ENCODE measurements at places on chromosomes 12 and 14.

DNA sequence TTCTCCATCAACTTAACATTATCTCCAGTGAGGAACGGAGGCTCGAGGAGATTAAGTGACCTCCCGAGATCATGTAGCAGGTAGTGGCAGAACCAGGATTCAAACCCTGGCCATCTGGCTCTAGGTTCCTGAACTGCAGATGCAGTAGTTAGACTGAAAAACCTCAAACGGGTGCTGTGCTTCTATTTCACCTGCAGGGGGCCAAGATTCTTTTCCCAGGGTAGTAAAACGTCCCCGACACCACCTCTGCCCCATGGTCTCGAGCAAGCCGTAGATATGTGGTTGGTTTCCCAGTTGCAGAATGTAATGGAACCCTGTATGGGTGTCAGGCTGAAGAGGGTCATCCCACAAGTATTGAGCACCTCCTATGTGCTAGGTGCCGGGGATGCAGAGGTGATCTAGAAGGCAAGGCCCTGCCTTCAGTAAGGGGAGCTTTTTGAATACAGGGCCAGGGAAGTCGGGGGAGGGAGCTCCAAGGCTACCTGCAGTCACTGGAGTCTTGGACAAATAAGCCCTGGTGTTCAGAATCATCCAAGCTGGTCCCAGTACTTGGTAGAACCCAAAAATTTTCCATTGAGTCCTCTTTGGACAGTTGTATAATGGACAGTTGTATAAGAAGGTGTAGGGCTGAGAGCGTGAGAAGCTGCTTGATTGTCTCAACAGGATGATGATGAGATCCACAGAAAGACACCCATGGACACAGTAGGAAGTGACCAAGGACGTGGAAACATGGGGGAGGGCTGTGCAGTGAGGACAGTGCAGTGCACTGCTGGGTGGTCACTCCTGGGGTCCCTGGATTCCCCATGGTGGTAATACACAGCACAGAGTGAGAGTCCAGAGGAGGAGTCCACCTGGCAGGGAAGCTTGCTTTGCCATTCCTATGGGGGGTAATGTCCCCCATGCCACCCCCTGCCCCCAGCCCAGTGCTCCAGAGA, 197.2 kb downstream of the CHST11 start:
- DNase-seq = no peak

- DNase-seq = no peak
Measured at GRCh38 chr14:30402846-30403245, 156.1 kb upstream of the G2E3 start.

DNA sequence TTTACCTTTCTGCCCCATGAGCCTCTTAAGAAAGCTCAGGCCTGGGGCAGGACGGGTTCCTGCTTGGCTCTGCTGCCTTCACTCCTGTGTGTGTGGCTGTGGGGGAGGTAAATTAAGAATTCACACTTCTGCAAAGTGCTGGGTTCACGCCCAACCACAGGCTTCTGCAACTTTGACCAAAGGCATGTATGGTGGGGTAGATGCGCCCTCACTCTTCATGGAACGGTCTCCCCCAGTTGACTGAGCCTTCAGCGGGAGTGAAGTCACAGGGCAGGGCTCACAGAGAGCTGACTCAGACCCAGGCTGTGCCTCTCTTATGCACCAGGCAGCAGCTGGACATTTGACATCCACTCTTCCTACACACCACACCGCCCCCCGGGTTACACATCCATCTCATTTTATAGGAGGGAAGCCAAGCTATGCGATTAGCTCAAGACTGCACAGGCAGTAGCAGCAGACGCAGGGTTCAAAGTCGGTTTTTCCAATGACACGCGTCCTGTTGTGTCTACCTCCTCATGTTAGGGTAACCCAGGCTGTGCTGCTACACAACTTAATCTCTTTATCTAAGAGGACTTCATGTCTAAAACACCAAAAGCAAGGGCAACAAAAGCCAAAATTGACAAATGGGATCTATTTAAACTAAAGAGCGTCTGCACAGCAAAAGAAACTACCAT, 15.4 kb upstream of the BCL11B start:
- no peak for DNase-seq

DNA sequence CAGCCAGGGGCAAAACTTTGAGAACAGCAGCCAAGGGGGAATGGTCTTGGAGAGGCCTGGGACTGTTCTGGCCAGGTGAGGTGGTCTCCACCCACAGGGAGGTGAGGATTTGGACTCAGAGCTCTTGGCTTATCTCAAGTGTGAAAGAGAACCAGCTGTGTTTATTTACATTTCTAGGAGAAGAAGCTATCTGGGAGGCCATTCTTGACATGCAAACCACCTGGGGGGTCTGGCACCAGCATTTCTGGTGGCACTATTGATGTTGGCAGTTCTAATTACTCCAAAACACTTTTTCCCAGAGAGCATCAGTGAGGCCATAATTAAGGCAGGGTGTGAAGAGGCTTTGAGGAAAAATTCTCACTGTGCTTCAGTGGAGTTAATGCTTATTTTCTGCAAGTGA, 95.1 kb downstream of the CAND1 start:
- no peak for DNase-seq

- no peak for DNase-seq
Measured at GRCh38 chr12:18932211-18932610, 194.3 kb downstream of the CAPZA3 start.

DNA sequence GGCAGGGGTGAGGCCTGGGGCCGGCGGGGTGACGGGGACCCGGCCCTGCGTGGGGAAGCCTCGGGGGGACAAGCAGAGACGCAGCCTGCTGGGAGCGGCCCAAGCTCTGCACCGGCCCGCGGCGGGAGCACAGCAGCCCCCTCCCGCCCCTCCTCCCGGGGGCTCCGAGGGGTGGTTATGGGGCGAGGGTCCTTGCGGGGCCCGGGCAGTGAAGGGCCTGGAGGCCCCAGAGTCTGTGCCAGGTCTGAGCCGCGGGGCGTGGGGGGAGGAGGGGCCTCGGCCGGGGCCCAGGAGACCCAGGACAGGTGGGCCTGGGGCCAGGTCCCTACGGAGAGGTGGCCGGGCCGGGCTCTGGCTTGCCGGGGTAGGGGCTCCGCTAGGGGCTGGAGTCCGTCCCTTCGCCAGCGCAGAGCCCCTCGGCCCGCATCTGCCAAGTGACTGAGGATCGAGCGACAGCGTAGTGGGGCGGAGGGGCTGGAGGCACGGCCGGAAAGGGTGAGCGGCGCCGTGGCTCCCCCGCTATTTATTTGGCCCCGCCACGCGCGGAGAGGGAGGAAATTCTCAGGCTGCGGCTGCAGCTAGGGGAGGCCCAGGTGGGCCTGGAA, 495 bp downstream of the TMEM121 start:
- no peak for DNase-seq

DNA sequence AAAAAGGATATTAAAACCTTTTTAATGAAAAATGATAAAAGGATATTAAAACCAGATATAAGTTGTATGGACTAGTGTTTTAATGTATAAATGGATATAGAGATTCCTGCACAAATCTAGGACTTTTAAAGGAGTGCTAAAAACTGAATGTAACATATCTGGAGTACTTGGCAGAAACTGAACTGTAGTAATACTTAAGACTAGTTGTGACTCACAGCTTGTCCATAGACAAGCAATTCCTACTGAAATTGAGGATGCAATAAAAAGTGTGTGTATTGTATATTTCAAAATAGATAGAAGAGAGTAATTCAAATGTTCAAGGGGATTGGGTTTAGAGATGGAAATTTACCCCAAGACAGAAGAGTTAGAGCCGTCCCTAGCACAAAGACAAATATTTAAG, 59.6 kb downstream of the FBXO33 start:
- no peak for DNase-seq

- DNase-seq = no peak
Measured at GRCh38 chr12:124952295-124952694, 36.6 kb downstream of the DHX37 start.

GRCh38 chr12:117130801-117131200, 31.6 kb upstream of the TESC start:
- DNase-seq = no peak

DNA sequence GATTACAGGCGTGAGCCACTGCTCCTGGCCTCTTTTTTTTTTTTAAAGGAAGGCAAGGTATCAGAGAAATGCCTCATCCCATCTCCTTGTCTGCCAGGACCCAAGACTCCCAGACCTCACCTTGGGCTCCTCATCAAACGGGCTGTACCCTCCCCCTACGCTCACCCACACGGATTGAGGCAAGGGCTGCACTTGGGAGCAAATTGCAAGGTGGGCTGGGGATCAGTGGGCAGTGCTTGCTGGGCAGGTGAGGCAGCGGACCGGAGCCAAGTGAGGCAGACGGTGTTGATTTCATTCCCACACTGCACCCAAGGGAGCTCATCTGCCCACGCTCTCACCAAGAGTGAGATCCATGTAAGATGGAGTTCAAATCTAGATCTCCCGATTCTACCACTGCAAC, 41.0 kb upstream of the DICER1 start:
- no peak for DNase-seq

DNA sequence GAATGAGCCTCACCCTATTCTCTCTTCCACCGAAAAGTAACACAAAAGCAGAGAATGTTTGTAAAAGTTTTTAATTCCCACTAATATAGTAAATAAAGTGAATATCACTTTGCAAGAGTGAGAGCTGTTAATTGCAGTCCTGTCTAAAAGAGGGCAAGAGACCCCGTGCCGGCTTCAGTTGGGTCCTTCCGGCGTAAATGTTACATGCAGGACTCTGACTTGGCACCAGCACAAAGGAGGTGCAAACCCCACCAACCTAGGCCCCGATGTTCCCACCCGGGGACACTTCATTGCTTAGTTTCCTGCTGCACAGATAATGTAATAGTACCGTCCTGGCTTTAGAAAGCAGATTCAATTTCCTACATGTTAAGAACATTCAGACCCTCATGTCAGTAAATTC, 66.0 kb upstream of the DYNC1H1 start:
- DNase-seq = no peak

DNA sequence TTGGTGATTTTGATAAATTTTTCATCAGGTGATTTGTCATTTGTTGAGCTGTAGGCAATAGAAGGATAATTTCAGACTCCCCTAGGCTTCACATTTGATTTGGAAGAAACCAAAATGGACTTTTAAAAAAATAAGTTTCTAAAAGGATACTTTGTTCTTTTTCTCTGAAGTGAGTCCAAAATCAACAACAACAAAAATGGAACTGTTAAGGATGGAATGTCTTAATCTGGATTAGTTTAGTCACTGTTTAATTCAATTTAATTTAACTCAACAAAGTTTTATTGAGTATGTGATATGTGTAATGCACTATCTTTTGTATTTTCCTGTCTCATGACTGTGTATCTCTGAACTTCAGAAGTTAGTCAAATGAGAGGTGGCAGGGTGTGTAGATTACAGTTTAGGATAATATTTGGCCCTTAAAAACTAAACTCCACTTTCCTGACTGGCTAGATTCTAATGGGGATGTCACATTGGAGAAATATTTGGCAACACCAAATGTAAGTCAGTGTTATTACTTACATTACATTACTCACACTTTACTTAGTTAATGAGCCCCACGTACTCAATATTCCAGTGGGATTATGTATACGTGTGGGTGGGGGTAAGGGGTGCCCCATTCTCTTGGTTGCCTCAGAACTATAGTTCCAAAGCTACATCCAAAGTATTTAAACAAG, 209.7 kb downstream of the BCAT1 start:
- DNase-seq = no peak

DNA sequence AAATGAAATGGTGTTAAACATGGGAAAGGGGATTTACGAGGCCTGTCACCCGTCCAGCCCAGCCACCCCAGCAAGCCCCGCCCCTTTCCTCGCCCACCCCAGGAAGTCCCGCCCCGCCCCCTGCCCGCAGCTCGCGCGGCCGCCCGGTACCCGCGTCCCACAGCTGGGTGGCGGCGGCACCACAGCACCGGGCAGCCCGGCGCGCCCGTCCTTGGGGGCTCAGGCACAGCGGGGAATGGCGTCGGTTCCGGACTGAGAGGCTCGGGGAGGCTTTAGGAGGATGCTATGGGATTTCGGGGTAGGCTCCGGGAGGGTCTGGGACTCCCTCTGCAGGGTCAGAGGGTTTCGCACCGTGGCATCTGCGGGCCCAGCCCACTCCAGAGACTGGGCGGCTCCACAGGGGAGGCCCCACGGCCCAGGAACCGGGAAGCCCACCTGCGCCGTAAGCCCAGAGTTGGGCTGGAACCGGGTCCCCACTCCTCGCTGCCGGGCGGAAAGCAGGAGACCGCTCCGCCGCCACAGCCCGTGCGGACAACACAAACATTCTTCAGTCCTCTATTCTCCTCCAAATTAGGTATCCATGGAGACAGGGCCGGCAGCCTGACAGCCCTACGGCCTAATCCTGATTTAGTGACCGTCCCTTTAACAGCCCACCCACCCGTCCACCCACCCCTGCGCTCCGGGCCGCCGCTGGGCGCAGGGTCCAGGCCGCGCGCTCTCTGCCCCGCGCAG, 1.4 kb downstream of the FIGNL2 start:
- DNase-seq = peak; percentile 25

GRCh38 chr12:46361667-46362034, 10.9 kb downstream of the SLC38A2 start:
- DNase-seq = no peak

- DNase-seq = no peak
Measured at GRCh38 chr14:103280278-103280928, 53.6 kb upstream of the EIF5 start.

- DNase-seq = no peak
Measured at GRCh38 chr14:37116933-37117849, 55.2 kb downstream of the SLC25A21 start.

DNA sequence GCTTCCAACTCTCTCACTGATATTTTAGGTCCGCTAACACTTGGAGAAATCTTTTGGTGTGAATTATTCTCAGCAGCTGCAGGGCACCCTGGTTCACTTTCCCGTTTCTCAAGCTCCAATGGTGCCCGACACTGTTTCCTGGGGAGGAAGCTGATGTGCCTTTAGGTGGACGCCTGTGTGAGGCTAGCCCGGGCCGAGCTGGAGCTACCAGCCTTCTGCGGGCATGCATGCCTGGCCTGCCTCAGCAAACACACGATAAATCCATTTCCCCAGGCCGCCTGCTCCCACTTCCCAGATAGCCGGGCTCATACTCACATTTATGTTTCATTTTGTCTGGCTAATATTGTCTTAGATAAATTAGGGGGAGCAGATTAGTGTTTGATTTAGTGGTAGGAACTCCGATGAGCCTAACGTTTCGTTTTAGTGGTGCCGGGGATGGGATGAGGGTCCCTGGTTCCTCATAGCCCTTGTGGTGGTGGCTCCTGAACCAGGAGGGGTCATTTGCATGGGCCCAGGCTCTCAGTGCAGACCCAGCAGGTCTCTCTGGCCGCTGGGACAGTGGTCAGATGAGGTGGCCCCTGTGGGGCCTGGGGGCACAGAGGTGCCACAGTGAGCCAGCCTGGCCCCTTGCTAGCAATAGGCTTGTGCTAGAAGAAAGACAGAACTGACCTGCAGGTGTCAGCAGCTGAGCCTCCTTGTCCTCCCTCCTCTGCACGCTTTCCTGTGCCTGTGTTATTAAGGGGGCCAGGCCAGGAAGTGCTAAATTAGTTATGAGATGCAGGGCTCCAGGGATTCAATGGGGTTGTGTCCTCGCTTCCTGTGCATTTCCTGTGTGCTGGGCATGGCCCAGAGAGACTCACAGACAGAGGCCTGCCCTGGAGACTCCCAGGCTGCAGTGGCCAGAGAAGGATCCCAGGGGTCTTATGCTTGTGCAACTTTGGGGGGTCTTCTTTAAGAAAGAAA, 88.3 kb downstream of the KIF26A start:
- DNase-seq = no peak

GRCh38 chr12:55818140-55818728, 393 bp downstream of the ORMDL2 start:
- no peak for DNase-seq

- DNase-seq = no peak
Measured at GRCh38 chr14:35573911-35574310, 39.9 kb downstream of the INSM2 start.

GRCh38 chr12:51430196-51430895, 5.7 kb downstream of the SLC4A8 start:
- no peak for DNase-seq

All from stimulated activated CD8-positive, alpha-beta memory T cell treated with anti-CD3 and anti-CD28 coated beads, Interleukin-12 subunit alpha, Interleukin-12 subunit beta, amount 100 ng/mL, for 4 hours (primary cell).